Epithelial cell of proximal tubule (primary cell): ENCODE measurements at places on chromosomes 5 and 9. TPM values are rescaled to one million over a fixed set of nuclear protein-coding genes. Genes with fewer than 3 reads are reported as not detected.

- no peak for DNase-seq
These were observed 224.6 kb downstream of the GABBR2 start for GRCh38 chr9:98484162-98484561.

DNA sequence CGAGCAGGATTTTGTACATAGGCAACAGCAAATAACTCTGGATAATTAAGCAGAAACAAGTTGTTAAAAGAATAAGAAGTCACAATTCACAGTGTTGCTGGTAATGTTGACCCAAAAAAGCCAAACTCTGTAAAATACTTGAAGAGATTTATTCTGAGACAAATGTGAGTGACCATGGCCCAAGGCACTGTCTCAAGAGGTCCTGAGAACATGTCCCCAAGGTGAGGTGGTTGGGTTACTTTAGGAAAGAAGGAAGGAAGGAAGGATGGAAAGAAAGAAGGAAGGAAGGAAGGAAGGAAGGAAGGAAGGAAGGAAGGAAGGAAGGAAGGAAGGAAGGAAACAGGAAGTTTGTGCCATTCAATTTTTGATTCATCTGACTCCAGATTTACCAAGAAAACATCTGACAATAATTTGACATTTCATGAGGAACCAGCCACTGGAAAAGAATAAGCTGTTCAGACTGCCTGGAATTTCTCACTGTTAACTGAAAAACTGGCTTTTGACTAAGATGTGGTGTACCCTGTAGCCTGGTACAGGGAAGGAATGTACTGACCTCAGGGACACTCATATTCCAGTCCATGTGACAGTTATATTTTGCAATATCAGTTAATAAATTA lies 295.9 kb upstream of the TNC start:
- DNase-seq, result no peak

- no peak for DNase-seq
These were observed 118.8 kb downstream of the TRIM36 start for GRCh38 chr5:115050866-115051265.

DNA sequence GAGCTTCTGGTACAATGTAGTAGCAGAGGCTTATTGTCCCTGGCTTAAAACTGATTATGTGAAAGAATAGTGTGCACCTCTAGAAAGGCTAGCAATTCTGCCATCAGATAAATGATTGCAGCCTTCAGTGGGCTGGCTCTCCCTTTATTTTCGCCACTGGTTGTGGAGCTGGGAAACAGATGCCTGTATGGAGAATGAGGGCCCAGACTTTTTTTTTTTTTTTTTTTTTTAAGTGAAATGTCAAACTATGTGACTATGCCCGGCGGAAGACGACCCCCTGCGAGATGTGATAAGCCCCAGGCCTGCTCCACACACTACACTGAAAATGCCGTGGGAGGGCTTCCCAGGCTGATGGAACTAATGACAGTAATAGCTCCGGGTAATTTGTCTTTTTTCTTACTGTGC lies 28.7 kb downstream of the ISL1 start:
- DNase-seq, result no peak

DNA sequence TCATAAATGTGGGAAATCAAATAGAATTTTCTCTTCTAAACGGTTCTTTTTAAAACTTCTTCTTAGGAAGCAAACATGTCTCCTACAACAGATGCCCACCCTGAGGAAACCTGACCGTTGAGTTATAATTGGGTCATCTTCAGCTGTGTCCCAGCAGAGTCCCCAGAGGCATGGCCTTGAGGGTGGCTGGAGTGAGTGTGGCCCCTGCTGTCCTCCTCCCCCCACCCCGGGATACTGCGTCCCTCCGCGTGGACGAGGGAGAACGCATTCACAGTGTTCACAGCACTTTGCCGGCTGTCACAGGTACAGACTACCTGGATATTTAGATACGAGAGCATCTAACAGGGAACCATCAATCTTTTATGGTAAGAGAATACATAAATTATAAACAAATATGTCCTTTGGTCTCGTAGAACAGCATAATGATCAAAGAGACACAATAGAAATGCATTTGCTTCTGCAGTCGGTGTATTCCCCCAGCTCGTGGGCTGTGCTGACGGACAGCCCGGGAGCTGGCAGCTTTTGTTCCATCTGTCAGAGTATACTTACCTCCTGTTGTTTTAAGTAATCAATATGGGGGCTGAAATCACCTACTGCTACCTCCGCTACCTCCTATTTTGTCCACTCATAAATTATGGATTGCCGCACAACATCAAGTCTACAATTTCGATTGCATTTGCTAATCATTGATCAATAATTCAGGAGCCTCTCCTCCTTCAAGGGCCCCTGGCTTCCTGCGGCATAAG lies 214.7 kb downstream of the IRX2 start:
- no peak for DNase-seq

GRCh38 chr5:141208478-141208877 lies at the start of gene PCDHB12:
TSS of gene PCDHB12 (plus strand) at chr5:141208719. CDS start at chr5:141208908, 189 bp downstream.
- DNase-seq, result no peak

DNA sequence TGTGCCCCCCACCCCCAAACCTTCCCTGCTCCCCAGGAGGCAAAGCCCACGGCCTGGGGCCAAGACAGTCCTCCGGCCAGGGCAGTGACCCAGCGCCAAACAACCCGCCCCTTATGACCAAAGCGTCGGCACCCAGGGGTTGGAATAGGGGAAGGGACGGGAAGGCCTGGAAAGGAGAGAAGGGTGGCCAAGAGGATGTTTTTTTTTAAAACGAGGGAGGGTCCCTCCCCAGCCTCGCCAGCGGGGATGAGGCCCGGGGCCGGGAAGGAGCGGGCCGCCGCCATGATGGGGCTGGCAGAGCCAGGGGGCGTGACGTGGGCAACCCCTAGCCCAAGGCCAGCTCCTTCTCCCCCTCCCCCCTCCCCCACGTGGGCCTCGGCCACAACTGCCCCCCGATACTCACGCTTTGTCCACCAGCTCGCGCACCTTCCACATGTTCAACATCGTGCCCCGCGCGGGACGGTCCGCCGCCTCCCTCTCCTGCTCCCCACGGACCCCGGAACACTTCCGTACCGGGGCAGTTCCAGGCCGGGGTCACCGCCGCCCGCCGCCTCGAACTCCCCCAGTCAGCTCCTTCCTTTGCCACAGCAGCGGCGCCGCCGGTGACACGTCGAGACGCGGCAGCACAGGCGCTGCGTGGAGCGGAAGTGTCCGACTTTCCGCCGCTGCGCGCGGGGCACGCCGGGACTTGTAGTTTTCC lies at the start of gene CLINT1:
CLINT1 (minus strand) TSS at position 619 of the 700 bp plus-strand sequence; CDS start at position 444, 175 bp downstream.
- DNase-seq, result no peak

DNA sequence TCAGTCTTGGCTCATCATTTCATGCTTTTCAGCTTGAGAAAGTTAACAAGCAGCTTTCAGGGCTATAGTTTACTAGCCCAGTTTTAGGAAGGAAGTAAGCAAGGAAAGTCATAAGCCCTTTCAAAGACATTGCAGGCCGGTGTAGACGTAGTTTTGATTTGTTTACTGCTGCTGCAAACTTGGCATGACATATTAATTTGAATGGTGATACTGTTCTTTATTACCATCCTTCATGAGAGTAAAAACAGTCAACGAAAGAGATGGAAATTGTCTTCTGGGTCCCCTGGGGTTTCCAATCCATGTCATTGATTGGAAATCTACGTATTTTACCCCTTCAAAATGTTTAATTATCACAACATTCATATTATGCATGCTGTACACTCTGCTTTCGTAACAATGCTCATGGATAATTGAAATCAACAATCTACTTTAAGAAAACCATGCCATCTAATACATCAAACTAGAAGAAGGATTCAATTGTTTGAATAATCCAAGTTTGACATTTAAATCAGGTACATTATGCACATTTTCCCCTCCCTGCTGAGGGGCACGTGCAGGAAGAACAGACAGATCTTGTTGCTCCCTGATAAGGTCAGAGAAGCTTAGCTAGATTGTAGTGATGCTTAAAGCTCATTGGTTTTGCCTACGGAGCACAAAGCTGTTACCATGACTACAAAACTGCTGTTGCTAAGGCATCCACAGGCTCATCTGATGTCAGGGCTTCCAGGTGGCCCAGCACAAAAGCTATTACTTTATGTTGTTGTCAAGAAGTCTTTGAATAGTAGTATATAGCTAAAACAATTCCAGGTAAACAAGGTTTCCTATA lies 139.9 kb upstream of the PRLR start:
- DNase-seq, result no peak

DNA sequence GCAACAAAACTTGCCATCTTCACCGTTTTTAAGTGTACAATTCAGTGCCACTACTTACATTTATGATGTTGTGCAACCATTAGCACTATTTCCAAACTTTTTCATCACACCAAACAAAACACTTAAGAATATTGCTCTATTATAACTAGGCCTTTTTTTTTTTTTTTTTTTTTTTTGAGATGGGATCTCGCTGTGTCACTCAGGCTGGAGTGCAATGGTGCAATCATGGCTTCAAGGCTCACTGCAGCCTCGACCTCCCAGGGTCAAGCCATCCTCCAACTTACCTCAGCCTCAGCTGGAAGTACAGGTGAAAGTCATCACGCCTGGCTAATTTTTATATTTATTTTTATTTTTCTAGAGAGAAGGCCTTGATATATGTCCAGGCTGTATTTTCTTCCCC lies 22.3 kb upstream of the LMNB1 start:
- DNase-seq, result no peak

DNA sequence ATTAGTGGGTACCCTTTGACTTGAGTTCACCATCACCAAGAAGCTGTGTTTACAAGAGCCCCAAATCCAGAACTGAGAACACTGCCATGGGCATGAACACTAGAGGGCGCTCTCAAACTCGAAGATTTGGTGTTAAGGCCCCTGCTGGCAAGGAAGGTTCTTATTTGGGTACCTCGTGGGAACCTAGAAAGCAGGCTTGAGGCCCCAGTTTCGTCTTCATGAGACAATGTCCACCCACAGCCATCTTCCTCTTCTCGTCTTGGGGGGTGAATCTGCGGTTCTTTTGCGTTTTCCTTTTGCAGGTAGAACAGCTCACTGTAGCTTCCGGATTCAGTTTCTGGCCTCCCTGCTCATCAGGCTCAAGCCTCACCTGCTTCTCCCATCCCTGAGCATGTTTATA lies 184.0 kb downstream of the SEMA5A start:
- DNase-seq, result peak; percentile 25

DNA sequence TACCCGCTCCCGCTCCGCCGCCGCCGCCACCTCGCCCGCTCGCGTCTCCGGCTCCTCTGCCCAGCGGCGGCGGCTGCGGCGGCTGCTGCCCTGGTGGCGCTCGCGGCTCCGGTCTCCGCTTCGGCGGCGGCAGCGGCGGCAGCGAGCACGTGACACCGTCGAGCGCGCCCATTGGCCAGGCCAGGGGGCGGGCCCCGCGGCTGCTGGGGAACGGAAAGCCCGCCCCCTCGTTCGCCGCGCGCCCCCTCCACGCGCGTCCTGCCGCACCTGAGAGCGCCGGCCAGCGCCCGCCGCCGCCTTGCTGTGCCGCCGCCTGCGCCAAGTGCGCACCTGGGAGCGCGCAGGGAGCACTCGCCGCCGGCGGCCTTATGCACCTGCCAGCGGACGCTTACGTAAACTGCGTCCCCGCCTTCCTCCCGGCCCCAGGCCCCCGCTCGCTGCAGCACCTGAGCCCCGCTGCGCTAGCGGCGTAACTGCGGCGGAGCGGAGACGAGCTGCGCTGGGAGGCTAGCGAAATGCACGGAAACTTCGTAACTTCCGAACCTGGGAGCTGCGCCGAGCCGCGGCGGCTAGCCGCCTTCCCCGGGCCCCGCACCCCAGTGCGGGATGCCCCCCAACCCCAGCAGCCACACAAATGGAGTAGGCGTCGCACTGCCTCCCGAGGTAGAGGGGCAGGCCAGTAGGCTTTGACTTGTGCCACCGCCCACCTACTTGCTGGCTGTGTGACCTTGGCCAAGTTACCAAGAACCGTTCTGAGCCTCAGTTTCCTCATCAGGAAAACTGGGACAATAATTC lies at the start of gene STRBP:
STRBP (minus strand) TSS at position 122 of the 795 bp plus-strand sequence. CDS start 84,452 bp downstream, outside the sequence.
- DNase-seq, result no peak

DNA sequence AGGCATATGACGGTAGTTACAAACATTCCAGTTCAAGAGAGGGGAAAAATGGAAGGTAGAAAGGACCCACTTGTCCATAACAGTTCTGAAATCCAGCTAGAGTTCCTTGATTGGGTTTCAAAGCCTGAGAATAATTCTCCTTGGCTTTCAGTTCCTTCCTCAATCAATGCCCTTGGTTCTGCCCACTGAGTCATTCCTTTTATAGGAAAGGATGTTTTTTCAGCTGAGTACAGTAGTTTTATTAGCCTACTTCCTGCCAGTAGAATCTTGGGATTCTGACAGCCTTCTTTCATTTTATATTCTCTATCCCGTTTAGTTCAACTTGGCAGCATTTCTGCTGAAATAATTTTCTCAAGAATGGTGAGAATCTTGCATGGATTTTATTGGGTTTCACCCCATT lies 386.9 kb upstream of the SMC2 start:
- DNase-seq, result no peak

DNA sequence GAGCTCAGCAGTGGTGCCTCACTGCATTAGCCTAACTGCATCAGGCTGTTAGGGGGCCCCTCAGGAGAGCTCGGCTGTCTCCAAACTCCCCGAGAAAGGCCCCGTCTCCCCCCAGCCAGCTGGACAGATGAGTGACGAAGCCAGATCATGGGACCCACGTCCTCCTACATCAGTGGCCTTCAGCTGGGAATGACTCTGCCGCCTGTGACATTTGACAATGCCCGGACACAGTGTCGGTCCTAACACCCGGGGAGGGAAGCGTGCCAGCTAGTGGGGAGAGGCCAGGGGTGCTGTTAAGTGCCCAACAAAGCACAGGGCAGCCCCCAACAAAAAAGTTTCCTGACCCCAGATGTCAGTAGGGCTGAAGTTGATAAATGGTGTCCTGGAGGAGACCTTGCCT lies 375.2 kb upstream of the IRX2 start:
- no peak for DNase-seq

GRCh38 chr9:32251539-32251938 lies 132.9 kb upstream of the ACO1 start:
- DNase-seq, result peak; percentile 13

DNA sequence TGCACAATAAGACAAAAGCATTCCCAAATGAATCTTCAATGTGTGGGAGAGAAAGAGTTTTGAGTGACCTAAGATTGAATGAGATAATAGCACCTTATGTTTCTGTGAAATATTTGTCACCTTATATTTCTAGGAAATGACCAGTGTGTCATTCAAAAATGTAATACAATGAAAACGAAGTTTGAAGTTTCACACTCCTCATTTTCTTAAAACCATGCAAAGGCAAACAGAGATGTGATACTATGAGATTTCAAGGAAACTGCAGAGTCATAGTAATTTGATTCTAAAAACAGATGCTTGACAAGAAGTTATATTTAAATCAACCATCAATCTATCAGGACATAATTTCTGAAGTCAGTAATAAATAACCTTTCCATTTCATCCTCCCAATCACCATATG lies 13.6 kb upstream of the ABCA1 start:
- no peak for DNase-seq

GRCh38 chr9:3508521-3509291 lies 17.1 kb downstream of the RFX3 start:
- DNase-seq, result no peak

GRCh38 chr5:168464214-168464613 lies 22.1 kb upstream of the RARS1 start:
- no peak for DNase-seq

TMEM245 gene
- total RNA-seq, result 37.8 and 57.1 TPM in 2 replicates

SLC25A2 gene
- 0.29 TPM in 1 of 2 replicates, not detected in the other for total RNA-seq

C9orf50 gene
- total RNA-seq, result 0.69 TPM in 1 of 2 replicates, not detected in the other

ZBTB5 gene
- 6.3 and 7.5 TPM in 2 replicates for total RNA-seq

DOK3 gene
- 0.36 and 1.5 TPM in 2 replicates for total RNA-seq

PALM2AKAP2 gene
- 2.8 and 3.8 TPM in 2 replicates for total RNA-seq

BRINP1 gene
- total RNA-seq, result 1.4 and 2.5 TPM in 2 replicates

DROSHA gene
- total RNA-seq, result 32.8 and 58.6 TPM in 2 replicates
